ENCODE measurements at places on chromosomes 6 and 20.
A peak's percentile ranks its signal among the peaks of the same experiment; 100 is the strongest.

DNA sequence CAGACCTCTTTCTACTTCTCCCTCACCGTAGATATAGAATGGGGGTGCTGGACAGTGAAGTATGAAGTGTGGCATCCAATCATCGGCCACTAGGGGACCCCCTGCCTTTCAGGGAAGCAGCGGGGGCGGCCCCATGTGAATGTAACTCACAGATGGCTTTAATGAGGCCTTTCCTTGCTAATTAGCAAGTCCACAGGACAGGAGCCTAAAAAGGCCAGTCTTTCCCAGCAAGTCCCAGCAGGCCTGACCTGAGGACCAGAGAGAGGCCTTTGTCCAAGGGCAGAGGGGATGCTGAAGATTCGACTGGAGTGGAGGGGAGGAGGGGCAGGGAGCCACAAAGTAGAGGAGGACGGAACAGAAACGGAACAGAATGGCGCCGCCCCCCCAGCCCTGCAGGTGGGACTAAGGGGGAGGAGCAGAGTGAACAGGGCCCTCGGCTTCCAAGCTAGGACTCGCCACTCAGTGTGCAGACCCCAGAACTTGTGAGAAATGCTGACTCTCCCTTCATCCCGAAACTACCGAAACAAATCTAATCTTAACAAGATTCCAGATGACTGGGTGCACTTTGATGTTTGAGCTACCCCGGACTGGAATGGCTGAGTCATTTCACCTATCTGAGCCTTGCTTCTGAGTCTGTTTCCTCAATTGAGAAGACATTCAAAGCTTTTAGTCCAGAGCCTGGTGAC lies 5.8 kb downstream of the C6orf132 start:
- peak; percentile 52 for DNase-seq

DNA sequence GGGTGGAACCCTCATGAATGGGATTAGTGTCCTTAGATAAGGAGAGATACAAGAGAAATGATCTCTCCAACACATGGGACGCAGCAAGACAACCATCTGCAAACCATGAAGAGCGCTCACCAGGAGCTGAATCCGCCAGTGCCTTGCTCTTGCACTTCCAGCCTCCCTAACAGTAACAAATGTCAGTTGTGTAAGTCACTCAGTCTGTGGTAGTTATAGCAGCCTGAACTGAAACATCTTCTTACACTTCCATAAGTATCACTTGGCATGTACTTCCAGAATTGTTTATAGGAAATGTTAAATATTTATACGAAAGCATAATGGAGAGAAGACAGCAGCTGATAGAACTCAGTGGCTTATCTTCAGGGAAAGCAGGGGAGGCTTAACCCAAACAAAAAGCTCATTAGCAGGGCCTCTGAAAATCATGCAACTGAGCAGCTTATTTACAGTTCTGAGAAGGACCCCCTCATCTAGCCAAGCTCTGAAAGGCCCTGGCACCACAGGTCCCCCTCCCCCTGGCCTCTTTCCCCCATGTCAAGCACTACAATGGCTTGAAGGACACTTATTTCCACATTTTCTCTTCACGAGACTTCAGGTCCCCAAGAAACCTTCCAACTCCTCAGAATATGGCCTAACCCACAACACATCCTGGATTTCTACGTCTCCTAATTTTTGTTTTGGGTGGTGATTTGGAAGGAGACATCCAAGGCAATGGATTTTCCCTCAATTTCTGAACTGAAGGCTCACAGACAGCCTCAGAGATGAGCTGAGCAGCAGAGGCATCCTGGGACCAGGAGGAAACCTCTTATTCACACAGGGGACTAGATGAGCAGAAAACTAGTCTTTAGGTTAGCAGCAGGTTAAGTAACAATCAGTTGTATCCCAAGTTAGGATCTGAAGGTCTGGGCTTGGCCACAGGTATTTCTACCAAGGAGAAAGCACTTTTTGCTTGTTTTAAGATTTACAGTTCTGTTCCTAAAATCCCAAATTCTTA lies 49.1 kb downstream of the GCLC start:
- no peak for DNase-seq

DNA sequence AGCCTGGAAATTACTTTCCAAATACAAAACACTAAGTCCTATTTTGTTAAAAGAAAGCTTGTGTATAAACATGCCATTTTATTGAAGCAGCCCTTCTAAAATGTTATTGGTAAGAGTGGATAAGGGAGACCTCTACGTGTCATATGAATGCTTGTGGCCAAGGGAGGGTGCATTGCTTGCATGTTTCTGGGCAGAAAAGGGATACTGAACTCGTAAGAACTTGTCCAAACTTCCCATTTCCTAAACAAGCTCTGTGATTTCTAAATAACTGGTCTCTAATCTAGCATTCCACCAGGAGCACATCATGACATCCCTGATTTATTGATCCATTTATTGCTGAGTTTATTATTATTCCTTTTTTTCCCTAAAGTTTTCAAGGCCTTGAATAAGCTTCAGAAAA lies 474.1 kb downstream of the CD109 start:
- DNase-seq = no peak

DNA sequence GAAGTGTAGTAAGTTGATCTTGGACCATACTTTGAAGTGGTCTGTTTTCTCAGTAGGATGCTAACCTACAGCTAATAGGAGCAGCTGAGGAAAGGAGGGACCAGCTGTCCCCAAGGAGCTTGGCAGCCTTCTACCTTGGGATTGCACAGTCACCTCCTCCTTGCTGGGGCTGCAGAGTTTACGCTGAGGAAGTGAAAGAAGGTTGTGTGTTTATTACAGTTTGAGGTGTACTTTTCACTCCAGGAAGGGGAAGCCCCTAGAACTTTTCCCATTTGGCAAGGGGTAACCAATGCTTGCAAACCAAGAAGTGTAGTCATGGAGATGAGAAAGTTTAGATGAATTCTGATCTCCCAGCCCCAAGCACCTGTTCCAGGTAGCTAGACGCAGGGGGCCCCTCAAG lies 58.8 kb downstream of the BMP6 start:
- DNase-seq = no peak

DNA sequence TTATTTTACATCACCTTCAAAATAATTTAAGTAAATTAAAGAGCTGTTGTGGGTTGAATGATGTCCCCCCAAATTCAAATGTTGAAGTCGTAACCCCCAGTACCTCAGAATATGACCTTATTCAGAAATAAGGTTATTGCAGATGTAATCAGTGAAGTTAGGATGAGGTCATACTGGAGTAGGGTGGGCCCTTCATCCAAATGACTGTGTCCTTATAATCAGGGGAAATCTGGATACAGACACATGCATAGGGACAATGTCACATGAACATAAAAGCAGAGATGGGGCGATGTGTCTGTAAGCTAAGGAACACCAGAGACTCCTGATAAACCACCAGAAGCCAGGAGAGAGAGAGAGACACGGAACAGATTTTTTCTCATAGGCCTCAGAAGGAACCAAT lies 13.3 kb upstream of the IL20RA start:
- DNase-seq = no peak

GRCh38 chr20:8631271-8631670 lies 437.6 kb upstream of the PLCB4 start:
- no peak for DNase-seq

DNA sequence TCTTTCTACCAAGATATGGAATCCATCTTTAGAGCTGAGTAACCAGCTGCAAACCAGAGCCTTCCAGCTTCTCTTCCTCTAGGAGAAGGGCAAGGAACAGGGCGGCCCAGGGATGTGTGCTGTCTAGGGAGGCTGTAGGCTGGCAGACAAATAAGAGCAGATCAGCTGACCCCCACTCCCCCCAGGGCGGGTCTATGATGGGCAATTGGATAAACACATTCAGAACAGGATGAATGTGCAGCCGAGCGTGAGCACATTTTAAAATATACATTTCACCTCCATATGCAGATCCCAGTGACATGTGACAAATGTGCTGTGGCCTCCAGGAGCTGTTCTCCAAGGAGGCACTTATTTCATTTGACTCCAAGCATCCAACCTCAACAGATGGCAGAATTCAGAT lies 580.1 kb downstream of the PTPRT start:
- no peak for DNase-seq

GRCh38 chr20:39823224-39823623 lies 861.1 kb downstream of the DHX35 start:
- DNase-seq = no peak

- DNase-seq = no peak
Measured at GRCh38 chr6:90101403-90101802, 195.2 kb downstream of the BACH2 start.

DNA sequence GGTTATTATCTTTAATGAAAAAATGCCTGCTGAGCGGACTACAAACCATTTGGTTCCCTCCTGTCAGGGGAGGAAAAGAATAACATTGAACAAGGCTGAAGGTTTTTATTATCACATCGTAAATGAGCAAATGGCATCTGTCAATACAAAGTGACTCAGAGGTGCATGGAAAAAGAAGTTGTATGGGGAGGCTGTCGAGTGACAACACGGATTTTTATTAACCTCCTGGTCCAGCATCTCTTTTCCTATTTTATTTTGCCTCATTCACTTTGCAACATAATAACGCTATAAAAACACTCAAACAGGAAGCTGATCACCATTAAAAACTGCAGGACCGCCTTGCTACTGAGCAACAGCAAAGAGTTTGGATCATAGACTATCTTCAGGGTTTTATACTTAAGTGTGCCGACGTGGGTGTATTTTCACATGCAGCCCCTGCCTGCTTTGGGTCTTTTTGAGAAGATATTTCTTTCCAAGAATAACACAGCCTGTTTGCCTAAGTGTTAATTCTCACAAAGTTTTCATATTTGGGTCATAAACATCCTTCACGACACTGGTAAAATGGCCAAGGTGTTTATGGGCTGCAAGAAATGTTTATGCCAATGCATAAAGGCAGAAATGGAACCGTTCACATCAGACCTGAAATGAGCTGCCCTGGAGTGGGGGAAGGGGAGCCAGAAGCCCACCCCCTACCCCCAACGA lies 132.1 kb upstream of the SALL4 start:
- no peak for DNase-seq

GRCh38 chr6:31720196-31720770 lies 1.3 kb downstream of the LY6G6C start:
- DNase-seq = no peak

DNA sequence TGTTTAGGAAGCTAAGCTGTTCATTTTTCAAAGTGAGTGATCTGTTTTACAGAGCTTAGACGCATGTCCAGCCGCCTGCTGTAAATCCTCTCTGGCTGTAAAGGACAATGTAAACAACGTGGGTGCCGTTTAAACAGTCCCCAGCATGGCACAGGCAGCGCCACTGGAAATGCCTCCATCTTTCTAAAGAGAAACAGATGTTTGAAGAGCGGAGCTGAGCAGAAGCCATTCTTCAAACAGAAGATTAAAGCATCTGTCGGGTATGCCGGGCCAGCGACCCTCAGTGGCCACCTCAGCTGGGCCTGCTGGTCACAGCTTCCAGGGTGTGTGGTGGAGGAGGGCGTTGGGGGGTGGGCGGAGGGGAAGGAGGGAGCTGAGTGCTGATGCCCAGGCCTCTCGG lies 138.6 kb downstream of the ERMARD start:
- DNase-seq = no peak

DNA sequence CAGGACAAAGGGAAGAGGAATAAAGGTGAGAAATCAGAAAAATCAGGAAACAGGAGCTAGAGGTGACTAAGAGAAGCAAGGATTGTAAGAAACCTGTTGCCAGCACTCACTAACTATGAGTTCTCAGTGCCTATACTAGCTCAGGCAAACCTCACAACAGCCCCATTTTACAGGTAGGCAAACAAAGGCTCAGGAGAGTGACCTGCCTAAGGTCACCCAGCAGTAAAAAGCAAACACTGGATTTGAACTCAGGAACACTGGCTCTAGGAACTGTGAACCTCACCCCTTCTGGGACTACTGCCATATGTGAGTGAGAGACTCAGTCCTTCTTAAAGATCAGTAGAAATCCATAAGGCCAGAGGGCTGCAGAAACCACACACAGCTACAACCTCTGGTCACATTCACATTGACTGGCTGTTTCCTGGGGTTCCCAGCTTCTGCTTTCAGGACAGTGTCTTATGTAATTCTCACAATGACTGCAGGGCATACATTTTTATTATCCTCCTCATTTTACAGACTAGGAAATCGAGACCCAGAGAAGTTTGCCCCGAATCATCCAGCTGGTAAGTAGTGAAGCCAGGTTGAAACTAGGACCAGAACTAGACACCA lies 80.7 kb upstream of the MAFB start:
- no peak for DNase-seq

DNA sequence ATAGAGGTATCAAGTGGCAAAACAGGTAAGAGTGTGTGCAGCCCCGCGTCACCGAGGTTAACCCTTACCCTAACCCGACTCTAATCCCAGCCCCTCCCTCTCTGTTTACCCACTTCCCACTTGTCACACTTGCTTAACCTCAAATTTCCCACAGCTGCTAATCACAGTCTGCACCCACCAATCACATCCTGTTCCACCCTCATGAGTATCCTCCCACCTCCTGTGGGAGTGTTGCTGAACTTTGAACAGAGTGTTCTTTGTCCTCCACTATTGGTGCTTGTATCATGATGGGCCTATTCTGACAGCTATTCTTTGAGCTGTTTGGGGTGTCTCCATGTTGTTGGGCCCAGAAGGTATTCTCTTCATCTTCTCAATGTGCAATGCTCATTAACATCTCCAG lies 487.8 kb downstream of the PTPRT start:
- no peak for DNase-seq

DNA sequence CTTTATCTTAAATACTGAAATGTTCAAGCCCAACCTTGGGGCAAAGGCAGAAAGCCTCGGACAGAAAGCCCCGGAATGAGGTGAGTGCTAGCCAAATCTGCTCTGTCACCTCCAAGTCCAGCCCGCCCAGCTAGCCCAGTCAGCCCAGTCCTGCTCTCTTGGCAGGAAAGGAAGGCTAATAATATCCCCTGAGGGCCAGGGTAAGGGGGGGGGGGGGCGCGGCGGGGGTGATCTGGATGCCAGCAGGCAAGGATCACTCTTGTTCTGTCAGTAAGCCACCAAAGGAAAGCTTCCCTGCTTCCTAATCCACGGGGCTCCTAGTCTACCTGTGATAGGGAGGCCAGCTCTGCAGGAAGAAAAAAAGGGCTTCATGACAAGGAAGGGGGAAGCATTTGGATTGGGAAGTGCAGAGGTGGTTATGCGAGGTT lies 1.1 kb downstream of the NDRG3 start:
- no peak for DNase-seq

DNA sequence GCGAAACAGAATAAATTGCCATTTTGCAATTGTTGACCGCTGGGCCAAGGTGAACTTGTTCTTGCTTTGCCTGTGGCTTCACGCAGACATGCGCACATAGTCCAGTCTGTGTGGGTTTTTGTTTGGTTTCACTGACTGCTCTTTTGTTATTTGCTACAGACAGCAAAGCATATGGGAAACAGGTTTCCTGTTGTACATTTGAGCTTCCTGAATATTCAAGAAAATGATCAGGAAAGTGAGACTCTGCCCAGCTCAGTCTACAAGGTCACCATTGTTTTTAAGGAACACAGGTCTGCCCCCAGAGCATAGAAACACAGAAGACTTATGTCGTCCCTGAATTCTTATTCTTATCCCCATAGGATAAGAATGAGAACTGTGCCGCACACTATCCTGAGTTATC lies 55.6 kb downstream of the SASH1 start:
- DNase-seq = no peak

- DNase-seq = no peak
Measured at GRCh38 chr6:109059153-109059552, 35.5 kb downstream of the SESN1 start.

All from GM19239 (cell line).